Hippocampal formation (tissue), 2 donors: ENCODE measurements at places on chromosomes 3 and 15.

DNA sequence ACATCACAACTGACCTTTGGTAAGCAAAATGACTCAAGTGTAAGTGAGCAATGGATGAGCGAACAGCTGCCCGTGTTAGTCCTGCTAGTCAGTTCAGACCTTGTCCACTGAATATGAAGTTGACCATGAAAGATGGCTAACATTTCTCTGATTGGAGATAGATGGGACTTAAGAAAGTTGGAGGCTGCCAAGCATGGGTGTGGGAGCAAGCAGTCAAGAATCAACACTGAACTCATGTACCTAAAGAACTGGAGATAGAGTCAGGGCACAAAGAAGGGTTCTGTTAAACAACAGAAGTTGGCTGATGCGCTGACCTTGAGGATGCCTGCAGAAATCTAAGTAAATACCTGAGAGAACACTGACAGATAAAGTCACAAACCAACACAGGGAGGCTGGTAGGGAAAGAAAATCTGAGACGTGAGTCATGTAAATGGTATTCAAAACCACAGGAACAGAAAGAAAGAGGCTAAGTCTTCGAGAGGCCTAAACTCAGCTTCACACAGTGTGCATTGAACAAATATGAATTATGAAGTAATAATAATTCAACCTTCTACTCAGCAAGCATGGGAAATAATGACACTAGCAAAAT is 30.7 kb upstream of the ANPEP start:
- DNase-seq = no peak

DNA sequence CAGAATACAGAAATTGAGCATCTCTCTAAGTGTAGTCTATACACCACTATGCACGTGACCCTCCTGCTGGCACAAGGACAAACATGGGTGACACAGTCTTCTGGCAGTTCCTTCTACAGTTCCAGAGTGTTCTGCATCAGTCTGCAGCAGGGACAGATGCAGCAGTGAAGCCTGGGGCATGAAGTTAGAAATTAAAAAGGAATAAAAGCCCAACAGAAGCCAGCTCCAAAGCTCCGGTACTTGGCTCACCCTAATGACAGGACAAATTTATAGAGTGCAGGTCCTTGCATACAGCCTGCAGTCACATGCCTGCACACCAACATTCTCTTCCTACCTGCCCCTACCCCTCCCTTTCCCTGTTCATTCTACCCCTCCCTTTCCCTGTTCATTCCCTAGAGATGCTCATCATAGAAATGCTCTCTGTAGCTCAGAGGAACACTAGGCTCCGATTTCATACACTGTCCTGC is 15.0 kb downstream of the UACA start:
- no peak for DNase-seq

GRCh38 chr3:184532940-184533732 is 28.4 kb upstream of the EPHB3 start:
- peak; percentile 19 for DNase-seq

GRCh38 chr3:52268036-52268435 is 10.4 kb downstream of the WDR82 start:
- no peak for DNase-seq

- no peak for DNase-seq
Observed at GRCh38 chr3:157958457-157958856, 147.8 kb downstream of the SHOX2 start.

- no peak for DNase-seq
Observed at GRCh38 chr15:66941108-66941711, 124.2 kb upstream of the SMAD3 start.

DNA sequence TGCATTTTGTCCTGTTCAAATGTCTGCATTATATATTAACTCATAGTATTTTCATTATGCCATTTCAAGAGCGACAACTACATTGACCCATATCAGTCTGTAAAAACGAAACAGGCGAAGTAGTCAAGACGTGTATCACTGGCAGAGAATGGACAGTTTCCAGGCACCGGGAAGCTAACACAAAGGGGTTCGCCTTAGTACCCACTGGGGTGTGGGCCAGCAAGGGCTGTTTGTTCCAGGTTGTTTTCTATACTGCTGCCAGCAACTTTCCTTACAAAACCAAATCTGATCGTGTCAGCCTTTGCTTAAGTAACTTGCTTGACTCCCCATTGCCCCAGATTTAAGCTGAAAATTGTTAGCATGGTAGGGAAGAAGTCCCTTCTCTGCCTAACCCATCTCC is 87.1 kb downstream of the CGNL1 start:
- DNase-seq = peak; percentile 38

DNA sequence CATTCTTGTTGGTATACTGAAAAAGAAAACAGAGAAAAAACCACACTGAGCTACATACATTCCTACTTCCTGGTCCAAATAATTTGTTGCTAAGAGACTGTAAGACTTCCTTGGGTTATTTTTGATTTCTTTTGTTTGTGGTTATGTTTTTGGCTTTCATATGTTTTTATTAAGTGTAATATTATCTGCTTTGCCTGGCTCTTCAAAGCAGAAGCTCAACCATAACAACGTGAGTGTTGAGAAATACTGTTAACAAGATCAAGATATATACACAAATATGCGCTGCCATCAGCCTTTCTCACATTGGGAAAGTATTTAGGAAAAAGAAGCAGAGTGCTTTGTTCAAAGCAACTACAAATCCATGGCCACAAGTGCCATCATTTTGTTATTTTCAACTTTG is 556.2 kb upstream of the CBLB start:
- no peak for DNase-seq

DNA sequence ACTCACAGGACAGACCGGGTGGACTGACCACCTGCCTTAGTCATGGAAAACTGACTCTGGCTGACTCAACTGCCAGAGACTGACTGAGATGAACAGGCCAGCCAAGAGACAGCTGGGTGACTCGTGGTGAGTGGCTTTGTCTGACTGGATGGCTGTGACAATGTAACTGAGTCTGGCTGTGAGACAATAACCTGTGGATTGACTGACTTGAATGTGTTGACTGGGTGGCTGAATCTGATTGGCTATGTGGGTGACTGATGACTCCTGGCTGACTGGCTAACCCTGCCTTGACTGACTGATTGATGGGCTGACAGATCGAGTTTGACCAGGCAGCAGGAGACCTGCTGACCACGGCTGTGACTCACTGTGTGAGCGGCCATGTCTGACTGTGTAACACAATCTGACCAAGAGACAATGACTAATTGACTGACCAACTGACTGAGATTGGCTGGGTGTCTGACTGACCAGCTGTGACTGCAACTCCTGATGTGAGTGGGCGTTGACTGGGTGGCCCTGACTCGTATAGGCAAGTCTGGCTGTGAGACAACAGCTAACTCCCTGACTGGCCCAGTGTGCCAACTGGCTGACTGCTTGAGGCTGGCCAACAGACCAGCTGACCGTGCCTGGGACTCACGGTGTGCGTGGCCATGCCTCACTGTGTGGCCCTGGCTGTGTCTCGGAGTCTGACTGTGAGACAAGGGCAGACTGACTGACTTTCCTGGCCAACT is 509.1 kb downstream of the SHQ1 start:
- no peak for DNase-seq

DNA sequence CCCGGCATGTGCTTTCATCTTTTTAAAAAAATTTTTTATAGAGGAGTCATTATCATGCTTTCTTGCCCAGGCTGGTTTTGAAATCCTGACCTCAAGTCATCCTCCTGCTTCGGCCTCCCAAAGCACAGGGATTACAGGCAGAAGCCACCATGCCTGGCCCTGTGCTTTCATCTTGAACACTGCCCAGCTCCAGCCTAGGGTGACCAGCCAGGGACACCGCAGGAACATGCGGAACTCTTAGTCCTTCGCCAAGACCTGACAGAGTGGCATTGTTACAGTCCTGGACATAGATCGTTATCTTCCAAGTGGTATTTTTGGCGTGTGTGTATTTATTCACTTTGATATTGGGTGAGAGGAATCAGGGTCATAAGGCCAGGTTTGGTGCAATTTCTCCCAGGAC is 7.9 kb upstream of the FURIN start:
- no peak for DNase-seq

DNA sequence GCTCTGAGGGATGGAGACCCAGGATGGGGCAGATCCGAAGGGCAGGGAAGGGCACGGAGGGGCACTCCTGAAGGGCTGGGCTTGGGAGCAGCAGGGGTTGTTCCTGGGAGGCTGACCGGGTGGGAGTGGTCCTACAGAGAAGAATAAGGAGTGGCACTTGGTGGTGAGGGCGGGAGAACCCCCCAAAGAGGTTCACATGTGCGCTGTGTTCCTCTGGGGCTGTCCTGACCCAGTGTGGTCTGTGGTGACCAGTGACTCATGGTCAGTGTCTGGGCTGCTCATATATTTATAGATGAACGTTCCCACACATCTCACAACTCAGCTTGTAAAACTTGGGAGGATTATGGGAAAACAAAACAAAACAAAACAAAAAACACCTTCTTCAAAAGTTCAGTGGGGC is 10.0 kb downstream of the TRPM1 start:
- no peak for DNase-seq

DNA sequence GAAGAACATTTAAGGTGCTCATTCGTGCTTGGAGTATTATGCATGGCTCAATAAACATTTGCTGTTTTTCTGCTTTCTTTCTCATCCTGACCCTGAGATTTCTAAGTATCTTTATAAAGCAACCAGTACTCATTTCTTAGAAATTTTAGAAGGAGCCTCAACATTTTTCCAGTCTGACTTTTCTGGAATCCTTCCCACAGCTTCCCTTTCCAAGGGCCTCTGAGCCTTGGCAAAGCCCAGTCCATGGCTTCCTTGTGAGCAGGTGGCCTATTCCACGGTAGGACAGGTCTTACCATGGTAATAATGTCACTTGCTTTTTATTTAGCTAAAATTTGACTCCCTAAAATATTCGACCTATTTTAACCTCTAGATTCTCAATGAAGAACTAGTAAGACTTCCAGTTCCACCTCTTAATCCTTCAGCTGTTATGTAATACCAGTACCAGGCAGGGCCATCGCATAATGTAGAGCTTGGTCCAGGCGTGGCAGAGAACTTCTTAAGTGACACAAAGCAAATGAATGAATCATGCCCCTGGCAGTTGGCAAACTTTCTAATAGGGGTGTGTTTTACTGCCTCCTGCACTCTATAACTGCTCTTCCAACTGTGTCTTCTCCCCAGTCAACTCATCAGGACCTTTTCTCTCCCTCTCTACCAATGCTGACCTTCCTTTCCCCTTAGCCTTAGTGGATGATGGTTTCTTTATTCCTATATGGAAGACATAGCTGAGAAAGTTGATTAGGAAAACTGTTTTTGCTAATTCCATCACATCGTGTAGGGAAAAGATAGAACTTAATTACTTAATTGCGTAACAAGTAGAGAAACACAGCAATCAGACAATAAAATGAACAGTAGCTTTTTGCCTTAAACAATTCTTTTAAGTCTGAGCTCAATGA is 894 bp upstream of the TM4SF4 start:
- DNase-seq = no peak

DNA sequence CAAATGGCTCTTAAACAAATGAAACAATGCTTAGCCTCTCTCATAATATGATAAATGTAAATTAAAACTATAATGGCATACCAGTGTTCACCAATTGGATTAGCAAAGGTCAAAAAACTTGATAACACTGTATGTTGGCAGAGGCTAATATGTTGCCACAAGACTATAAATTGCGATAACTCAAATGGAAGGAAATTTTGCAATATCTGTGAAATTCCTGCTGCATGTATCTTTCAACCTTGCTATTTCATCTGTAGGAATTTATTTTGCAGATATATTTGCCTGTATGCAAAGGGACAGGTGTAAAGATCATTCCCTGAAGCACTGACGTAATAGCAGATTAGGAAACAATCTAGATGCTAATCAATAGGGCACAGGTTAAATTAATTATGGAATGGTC is 191.4 kb upstream of the EIF1B start:
- DNase-seq = no peak

DNA sequence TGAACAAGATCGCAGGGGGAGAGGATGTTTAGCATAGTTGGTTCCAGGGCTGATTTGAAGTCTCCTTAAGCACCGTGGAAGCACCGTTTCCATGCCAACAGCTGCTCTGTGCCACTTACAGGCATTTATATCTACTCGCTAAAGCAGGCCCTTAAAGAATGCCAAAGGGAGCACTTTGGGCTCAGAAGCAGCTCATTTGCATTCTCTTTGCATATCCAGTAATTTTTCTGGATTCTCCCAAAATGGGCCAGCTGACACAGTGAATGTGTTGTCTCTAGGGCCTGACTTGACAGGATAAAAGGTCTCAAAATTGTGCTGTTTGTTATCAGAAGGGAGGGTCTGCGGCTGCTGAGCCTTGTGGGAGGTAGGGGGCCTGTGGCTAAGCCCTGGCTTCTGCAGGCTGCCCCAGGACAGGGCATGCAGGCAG is 138.6 kb downstream of the FBLN2 start:
- DNase-seq = peak; percentile 27

DNA sequence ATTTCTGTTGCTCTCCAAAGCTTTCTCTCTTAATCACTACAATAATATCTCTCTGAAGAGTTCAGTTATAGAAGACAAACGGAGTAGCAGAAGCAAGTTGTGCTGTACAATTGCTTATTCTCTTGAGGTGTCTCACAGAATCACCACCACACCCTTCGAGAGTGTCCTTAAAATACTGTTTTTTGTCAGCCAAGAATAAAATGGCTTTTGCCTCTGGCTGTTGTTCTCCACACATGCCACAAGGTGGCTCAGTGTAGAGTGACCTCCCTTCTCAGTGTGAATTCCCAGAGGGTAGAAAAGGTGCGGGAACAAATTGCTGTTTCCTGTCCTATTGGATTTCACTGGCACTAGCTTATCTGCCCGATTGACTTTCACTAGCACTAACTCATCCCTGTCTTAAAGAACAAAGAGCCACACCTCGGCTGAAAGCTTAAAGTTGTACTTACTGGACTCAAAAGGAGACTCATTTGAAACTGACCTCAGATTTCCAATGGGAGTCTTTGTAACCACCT is 134.2 kb upstream of the SATB1 start:
- no peak for DNase-seq

- DNase-seq = no peak
Observed at GRCh38 chr3:39917065-39917773, 107.8 kb downstream of the MYRIP start.

GRCh38 chr3:150237490-150237889 is 170.6 kb upstream of the TSC22D2 start:
- no peak for DNase-seq

- no peak for DNase-seq
Observed at GRCh38 chr15:62437753-62438152, 272.7 kb upstream of the C2CD4B start.

GRCh38 chr3:143963946-143964345 is 7.7 kb upstream of the DIPK2A start:
- no peak for DNase-seq

- DNase-seq = no peak
Observed at GRCh38 chr15:65724464-65725215, 67.5 kb downstream of the DENND4A start.

DNA sequence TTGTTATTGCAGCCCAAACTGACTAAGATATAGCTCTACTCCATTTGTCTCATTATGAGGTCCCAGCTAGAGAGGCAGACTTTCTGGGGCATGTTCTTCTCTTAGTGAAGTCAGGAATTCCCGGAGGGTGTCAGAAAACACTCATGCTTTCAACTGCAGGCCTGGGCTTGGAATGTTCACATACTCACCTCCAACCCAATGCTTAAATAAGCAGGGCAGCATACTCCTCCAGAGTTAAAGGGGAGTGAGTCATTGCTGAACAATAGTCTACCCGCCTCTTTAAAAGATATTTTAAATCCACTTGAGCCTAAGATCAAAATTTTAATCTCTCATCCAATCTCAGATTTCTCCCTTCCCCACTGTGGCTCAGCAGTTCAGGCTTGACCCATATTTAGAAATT is 167.8 kb upstream of the DPH6 start:
- no peak for DNase-seq
